Globus pallidus (tissue), 1 donor: ENCODE measurements at places on chromosomes 5 and 9.

- no peak for DNase-seq
These were observed 23.0 kb upstream of the CEP78 start for GRCh38 chr9:78212868-78213267.

DNA sequence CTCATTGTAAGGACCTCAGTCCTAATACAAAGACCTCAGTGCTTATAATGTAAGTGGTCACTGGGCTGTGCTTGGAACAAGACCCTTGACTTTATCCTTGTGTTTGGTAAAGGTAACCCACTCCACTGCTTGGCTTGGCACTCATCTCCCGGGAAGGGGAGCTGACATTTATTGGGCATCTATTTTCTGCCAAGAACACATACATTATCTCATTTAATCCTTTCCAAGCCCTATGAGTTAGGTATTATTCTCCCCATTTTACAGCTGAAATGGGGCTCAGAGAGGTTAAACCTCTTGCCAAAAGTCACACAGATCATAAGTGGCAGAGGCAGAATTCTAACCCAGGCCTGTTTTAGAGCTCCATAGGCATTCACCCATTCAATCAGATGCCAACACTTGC, 32.4 kb downstream of the STC2 start:
- DNase-seq, result no peak

GRCh38 chr9:128214571-128215490, 11.7 kb downstream of the DNM1 start:
- DNase-seq, result no peak

GRCh38 chr5:105905392-105905791, 1765.3 kb downstream of the EFNA5 start:
- DNase-seq, result no peak

GRCh38 chr9:137411645-137412380, 11.1 kb downstream of the EXD3 start:
- no peak for DNase-seq

- DNase-seq, result no peak
These were observed 513.5 kb downstream of the DMAC1 start for GRCh38 chr9:7286101-7286500.

DNA sequence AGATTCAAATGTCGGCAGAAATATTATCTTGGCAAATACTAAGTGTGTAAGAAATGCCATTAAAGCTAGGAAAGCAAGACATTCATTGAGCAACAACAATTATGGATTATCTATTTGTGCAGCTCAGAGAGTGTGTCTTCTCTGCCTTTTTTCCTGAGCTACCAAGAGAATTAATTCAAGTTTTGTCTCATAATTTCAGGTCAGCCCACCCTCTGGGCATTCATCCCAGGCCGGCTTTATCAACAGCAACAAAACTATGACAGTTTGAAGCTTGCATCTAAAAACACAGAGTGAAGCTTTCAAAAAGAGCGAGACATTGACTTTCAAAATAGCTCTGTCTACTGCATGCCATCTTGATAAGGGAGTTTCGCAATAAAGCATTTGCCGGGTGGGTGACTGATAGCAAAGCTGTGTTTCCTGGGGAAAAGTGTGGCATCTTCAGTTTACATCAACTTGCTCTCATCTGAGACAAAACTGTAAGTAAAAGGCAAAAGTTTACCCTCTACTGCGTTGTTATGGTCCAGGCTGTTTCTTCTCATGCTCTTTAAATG, 182.4 kb downstream of the IRX1 start:
- DNase-seq, result no peak

GRCh38 chr9:28024676-28025075, 451.4 kb upstream of the C9orf72 start:
- DNase-seq, result peak; percentile 15

GRCh38 chr9:4929917-4930316, 55.2 kb upstream of the JAK2 start:
- no peak for DNase-seq

- no peak for DNase-seq
These were observed 249.6 kb downstream of the AOPEP start for GRCh38 chr9:94976077-94976476.

GRCh38 chr5:123220621-123221146, 131.6 kb downstream of the PRDM6 start:
- no peak for DNase-seq

GRCh38 chr5:43569236-43569746, 12.4 kb upstream of the PAIP1 start:
- no peak for DNase-seq

GRCh38 chr9:6907772-6908381, 150.1 kb downstream of the KDM4C start:
- peak; percentile 54 for DNase-seq

- DNase-seq, result no peak
These were observed 110.8 kb upstream of the CTSL start for GRCh38 chr9:87615136-87615535.

- no peak for DNase-seq
These were observed 697.0 kb upstream of the RGMB start for GRCh38 chr5:98076501-98076900.

DNA sequence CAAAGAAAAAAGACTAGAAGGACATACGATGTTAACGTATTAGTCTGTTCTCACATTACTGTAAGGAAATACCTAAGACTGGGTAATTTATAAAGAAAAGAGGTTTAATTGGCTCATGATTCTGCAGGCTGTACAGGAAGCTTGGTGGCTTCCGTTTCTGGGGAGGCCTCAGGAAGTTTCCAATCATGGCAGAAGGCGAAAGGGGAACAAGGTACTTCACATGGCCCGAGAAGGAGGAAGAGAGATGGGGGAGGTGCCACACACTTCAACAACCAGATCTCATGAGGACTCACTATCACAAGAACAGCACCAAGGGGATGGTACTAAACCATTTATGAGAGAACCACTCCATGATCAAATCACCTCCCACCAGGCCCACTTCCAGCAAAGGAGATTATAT, 110.1 kb downstream of the CARTPT start:
- DNase-seq, result no peak

- no peak for DNase-seq
These were observed 745.2 kb upstream of the WWC1 start for GRCh38 chr5:167546270-167546669.

GRCh38 chr9:98225015-98225442, 30.4 kb downstream of the TBC1D2 start:
- no peak for DNase-seq

DNA sequence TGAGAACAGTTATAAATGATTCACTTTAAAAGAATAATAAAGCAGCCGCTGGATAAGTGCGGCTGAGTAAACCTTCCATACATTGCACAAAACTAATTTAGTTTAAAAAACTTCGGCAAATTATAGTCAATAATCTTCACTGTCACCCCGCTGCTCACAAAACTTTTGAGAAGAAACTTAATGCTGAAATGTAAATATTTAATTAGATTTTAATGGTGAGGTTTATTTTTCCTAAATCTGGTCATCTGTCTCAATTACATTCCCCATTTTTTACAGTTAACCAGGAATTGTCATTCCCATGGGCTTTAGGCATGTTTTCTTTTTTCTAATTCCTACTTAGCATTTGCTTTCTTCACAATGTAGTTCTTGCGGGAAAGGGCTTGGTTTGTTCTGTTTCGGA, 169.8 kb downstream of the CAAP1 start:
- no peak for DNase-seq

GRCh38 chr5:169778622-169779596, 141.8 kb downstream of the DOCK2 start:
- no peak for DNase-seq

DNA sequence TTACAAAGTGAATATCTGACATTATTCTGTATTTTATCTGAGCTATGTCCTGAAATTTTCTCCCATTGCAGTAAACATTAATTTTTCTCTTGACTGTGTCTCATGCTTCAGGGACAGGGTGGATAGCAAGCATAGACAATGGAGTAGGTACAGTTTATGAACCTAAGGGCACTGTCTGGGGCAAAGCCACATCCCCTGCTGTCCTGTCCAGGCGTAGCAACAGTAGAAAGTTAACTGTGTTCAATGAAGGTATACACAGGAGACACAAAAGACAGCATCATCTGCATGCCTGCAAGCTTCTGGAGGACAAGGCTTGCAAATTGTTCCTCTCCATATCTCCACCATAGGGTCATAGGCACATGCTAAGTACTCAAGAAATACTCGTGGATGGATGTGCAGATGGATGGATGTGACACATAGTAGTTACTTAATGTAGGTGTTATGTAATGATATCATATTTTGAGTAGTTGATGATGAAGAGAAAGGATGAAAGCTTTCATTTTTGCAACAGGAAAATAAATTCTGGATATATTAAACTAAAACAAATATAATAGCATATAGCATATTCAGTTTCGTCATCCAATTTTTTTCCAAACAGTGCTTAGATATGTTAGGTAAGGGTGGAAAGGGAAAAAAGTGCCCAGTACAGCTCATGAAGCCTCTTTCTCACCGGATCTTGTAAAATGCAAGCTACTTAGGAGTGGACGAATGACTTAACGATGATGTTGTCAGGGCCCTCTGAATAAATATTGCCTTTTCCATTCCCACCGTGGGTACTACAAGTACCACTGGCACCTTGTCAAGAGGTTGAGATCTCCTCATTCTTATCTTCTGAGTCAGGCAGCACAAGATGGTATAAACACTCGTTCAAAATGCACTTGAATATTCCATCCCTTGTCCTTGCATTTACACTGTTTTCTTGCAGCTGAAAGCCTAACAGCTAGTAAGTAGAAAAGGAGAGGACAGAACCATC, 19.9 kb upstream of the ZSWIM6 start:
- DNase-seq, result no peak

GRCh38 chr5:73902327-73903051, 276.5 kb downstream of the ARHGEF28 start:
- peak; percentile 47 for DNase-seq

DNA sequence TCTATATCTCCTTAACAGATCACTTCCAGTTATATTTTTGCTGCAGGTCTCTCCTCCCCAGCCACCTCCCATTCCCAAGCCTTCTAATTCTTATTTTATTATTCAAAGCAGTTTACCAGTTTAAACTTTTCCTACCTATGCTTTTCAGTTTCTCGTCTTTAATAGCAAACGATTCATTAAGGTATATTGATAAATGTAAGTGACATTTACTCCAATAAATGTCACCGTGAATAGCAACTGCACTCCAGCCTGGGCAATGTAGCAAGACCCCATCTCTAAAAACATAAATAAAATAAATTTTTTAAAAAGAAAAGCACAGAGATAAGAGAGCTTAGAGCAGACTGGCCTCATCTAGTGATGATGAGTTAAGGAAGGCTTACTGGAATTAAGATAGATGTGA, 42.6 kb downstream of the ARRDC3 start:
- no peak for DNase-seq

GRCh38 chr5:79878721-79879336, 112.2 kb downstream of the MTX3 start:
- DNase-seq, result no peak

DNA sequence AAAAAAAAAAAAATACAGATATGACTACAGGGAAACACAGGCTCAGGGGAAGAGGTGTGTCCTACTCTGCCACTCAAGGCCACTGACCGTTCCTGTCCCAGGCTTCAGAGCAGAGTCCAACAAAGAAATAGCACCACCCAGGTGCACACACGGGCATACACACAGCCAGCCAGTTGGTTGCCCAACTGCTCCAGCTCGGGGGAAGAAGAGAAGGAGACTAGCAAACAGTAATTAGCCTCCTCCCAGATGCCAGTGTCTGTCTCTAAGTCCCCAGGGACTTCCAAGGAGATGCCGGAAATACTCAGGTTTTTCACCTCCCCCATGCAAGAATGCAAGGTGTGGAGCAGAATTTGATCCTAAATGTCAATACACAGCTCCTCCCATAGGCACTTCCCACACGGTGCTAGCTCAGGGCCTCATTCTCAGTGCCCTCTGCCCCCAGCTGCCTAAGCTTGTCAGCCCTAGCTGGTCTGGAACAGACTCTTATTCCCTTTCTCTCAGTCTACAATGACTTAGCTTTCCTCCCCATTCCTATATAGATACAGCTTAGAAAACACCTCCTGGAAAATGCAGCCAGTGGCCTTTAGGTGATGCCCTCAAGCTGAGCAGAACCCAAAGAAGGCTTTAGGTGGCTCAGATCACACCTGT, 1.7 kb downstream of the MYORG start:
- no peak for DNase-seq

GRCh38 chr9:93904649-93905472, 50.3 kb downstream of the BARX1 start:
- no peak for DNase-seq

DNA sequence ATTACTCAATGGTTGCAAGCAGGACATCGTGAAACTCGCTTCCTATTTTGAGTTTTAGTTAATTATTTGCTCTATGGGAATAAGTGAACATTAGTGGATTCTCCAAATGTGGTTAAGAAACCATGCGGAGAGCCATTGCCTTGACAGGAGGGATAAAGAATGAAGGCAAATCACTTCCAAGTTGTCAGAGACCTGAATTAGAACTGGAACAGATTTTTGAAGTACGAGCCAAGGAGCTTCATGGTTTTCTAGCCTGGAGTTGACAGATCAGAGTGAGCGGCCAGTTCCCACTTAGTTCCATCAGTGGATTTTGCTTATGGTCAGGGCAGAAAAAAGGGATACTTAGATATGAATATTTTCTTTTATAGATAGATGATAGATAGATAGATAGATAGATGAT, 171.4 kb upstream of the CDH10 start:
- peak; percentile 1 for DNase-seq

- DNase-seq, result no peak
These were observed 302.1 kb upstream of the IRX4 start for GRCh38 chr5:2184563-2185540.

DNA sequence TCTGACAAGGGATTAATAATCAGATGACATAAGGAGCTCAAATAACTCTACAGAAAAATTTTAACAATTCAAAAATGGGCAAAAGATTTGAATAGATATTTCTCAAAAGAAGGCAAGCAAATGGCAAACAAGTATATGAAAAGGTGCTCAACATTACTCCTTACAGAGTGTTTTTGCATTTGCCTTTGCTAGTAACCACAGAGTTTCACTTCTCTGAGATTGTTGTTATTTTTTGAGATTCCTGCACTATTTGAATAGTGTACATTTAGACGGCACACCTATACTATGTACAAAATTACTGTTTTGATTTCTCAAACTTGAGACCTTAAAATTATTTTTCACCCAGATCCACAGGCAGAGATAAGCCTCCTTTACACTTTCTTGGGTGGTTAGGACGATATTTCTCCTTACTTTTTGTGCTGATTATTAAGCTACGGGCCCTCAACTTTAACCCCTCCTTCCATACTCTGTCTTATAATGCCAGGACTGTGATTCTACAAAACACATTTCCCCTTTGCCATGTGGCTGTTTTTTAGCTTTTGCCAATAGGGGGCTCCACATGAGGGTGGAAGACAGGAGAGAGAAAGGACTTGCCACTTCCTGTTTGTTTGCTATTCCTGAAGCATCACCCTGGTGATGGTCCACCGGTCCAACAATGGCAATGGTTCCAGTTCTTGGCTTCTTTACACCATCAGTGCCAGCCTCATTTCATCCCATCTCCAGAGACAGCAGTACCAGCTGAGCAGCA, 65.0 kb upstream of the DAP start:
- DNase-seq, result no peak

- no peak for DNase-seq
These were observed 348.9 kb upstream of the ISL1 start for GRCh38 chr5:51034222-51034901.

GRCh38 chr9:27457445-27457844, 66.6 kb upstream of the IFNK start:
- no peak for DNase-seq
